GM04504 (cell line): ENCODE measurements at places on chromosomes 13 and 19.
A peak's percentile ranks its signal among the peaks of the same experiment; 100 is the strongest.

DNA sequence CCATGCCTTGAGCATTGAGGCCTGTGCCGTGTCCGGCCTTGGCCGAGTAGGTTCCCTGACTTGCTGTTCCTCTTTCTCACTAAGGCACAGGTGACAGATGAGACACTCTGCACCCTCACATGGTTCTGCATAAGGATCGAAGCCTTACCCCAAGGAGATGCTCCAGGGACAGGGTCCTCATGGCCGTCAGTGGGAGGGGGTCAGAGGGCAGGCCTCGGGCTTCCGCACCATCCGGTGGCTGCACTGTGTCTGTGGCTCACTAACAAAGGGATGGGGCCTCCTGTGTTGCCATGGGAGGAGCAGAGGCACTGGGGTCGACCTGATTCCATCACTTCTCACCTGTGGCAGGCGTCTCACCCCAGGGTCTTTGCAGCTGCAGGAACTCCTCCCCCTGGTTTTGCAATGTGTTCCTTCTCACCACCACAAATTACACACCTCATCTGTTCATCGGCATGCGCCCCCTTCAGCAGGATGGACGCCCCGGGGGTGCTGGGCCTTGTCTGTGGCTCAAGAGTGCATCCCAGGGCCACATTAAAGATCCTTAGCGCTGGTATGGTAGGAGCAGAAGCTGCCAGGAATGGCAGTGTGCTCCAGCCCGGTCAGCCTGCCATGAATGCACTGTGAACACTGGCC, 113.3 kb upstream of the SOX1 start:
- no peak for DNase-seq

DNA sequence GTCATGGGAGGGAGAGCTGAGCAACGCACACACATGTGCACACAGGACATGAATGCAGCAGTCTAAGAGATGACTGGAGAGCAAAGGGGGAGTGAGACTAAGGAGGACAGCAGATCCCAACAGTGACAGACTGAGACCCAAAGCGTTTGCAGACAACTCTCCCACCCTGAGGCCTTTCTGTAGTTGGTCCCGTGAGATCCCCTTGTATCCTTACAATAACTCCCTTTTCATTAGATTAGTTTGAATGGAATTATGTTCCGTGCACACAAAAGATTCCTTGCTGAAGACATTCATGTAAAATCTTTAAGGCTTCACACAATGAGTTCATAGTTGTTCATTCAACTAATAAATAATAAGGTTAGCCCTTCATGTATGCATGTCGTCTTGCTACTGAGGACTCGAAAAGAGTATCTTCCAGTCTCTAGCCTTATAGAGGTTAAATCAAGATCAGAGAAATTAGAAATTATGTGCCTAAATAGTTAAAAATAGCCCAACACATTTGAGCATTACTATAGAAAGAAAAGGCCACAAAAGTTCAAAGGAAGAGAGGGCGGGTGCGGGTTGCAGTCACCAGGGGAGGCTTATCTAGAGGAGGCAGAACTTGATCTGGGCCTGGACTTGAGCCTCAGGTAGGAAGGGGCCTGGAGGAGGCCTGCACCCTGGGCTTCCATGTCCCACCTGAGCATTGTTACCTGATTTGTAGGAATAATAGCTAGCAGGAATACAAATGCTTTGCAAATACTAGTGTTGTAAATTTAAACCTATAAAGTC, 3.1 kb upstream of the GTF3A start:
- DNase-seq = no peak

DNA sequence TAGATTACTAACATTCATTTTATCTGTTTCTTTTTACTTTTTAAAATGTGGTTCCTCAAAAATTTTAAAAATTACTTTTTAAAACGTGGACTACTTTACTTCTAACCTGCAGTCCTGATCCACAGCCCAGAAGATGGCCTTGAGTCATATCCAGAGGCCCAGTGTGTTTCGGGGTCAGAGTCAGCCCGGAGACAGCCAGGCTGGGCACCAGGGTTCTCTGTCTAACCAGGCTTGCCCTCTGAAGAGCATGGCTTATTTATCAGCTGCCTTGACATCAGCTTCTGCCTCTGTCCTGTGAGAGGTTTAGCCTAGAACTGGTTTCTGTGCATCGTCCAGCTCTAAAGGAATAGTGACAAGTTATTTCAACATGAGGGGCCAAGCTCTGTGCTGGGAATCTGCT, 332.0 kb downstream of the FGF9 start:
- DNase-seq = no peak

- DNase-seq = no peak
These were observed 823.1 kb downstream of the DIAPH3 start for GRCh38 chr13:59340581-59340980.

DNA sequence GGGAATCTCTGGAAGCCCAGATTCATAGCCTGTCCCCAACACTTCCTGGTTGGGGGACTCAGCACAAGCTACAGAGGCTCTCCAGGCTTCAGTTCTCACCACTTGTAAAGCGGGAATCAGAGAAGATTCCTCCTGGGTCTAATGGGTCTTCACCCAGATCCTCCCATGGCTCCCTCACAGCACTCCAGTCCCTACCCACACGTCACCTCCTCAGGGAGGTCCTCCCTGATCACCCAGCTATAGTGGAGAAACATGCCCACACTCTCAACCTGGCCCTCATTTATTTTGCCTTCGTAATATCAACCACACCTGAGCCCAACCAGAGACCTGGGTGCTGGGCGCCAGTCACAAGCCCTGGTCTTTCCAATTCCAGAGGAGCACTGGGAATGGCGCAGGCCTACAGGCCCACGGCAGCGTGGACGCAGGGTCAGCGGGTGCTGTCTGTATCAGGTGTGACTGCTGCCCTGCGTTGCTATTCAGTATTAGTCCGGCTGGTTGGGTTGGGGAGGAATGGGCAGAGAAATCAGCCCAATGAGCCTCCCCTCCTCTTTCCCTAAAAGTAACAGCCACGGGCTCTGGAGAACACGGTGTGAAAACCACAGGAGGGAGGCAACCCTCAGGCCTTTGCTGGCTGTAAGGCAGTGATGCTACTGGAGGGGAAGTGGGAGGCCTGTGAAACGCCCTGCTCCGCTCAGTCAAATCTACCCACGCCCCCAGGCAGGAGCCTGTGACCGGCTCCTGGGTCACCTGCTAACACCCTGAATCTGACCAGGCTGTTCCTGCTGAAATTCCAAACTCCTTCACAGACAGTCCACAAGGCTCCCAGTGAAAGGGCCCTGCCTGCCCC, 5.2 kb downstream of the AKT2 start:
- DNase-seq = no peak

- DNase-seq = no peak
These were observed 468 bp downstream of the S1PR5 start for GRCh38 chr19:10516671-10517286.

GRCh38 chr13:28478127-28478526, 16.8 kb downstream of the FLT1 start:
- DNase-seq = no peak

DNA sequence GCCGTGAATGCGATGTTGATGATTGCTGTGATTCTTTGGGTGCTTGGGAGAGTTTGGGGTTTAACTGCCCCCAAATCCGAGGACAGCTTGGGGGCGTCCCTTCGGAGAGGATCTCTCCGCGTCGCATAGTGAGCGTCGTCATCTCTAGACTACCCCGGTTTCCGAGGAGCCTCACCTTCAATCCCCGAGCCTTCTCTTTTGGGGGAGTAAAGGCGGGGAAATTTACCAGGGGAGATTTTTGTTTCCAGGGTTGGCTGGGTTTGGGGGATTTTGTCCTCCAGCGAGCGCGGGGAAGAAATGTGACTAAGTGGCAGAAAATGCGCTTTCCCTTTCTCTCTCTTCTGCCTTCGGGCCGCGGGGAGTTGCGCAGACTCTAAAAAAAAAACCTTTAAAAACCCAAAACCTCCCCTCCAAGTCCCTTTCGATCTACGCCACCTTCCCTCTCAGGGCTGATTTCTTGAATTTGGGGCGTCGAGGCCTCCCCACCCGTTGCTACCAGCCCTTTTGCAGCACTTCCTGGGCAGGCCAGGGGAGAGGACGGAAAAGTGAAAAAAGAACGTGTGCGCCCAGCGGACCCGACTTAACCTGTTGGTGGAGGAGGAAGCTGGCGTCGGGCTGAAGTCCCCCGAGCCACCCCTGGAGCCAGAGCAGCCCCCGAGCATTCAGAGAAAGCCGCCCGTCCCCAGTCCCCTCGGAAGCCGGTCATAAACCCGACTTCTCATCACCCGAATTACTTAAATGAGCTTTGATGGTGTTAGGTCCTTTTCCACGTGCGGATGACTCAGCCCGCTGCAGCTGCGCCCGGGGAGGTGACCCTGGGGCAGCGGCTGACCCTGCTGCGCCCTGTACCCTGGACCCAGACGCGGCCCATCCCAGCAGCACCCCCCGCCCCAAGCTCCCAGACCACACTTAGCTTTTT, 17.7 kb downstream of the NFIX start:
- no peak for DNase-seq

GRCh38 chr13:113902986-113903775, 39.3 kb upstream of the GAS6 start:
- peak; percentile 67 for DNase-seq

- no peak for DNase-seq
These were observed 1218.6 kb downstream of the PCDH17 start for GRCh38 chr13:58850161-58850560.

DNA sequence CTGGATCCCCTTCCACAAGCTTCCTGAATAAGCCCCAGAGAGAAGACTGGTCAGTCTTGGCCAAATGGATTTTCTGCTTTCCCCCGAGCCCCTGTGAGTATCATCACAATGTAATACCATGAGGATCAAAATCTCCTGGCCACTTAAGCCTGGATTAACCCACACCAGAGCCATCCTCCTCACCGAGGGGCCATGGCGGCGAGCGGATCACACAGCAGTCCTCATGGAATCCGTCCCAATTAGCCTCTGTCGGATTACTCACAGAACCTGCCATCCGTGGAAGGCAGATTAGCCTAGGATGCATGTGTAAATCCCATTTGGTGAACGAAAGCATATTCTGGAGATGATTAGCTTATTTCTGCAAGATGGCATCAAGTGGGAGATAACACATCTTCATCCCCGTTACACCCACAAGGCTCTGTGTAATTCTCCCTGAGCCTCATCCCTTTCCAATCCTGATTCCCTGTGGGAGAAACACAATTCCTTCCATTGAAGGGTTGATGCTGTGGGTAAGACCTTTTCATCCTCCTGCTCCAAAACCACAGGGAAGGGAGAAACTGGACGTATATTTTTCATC, 42.5 kb downstream of the GNG7 start:
- no peak for DNase-seq

DNA sequence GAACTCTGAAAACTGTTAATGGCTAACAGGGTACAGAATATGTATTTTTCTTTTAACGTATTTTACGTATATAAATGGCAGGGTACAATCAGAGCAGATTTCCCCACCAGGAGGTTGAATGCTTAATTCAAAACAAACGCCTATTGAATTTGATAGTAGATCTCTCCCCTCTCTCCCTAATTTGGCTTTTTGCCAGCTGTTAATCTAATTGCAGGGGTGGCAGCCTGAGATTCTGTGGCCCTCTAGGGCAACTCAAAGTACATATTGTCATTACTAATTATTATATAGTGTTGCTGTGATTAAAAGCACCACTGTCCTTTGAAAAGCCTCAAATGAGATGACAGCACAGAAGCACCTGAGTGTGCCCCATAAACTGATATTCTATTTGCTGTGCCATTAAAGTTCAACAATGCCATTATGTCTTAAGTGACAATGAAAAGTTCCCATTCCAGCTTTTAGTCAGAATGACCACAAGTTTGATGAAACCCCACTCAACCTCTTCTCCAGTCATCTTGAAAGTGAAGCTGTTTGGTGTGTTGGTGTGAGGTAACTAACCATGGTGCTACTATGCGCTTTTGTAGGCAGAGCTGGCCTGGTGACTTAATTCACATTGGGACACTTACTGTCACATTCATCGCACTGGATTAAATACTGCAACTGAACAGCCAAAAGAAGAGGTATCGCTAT, 351.4 kb downstream of the KCNRG start:
- no peak for DNase-seq

- DNase-seq = no peak
These were observed 406.8 kb downstream of the KLF5 start for GRCh38 chr13:73465617-73465971.

GRCh38 chr13:27905650-27906049, 14.2 kb upstream of the PDX1 start:
- no peak for DNase-seq

DNA sequence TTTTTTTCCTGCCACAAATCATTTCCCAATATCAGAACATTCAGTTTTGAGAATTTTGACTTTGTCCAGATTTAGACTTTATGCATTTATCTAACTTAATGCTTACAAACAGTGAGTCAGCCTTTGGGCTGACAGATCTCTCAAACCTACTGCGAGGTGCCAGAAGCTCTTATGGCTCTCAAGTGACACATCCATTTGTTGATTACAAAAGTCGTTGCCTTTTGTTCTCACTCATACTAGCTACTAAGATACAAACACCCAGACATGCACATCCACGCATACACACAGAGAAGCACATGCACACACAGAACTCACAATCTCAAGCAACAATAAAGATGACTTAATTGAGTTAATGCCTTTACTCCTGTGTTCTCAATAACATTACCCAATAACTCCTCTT, 1147.5 kb downstream of the DIAPH3 start:
- DNase-seq = no peak

GRCh38 chr19:40908976-40909375, 26.9 kb upstream of the CYP2A7 start:
- peak; percentile 9 for DNase-seq

DNA sequence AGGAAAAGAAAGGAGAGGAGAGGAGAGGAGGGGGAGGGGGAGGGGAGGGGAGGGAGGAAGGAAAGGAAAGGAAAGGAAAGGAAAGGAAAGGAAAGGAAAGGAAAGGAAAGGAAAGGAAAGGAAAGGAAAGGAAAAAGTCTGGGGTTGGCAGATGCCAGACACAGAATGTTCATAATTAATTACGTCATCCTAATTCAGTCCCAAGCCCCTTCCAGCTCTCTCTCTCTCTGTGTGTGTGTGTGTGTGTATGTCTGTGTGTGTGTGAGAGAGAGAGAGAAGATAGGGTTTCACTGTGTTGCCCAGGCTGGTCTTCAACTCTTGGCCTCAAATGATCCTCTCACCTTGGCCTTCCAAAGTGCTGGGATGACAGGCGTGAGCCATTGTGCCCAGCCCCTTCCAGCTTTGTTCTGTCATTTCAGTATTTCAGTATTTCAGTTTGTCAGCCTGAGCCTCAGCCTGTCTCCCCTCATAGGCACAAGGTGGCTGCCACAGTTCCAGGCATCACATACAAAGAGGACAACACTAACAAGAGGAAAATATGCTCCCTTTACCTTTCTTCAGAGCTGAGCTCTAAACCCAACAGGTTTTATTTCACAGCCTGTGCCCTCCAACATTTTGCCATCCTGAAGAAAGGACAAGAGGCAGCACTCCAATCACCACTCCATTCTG, 14.6 kb downstream of the IFNL3 start:
- DNase-seq = no peak

DNA sequence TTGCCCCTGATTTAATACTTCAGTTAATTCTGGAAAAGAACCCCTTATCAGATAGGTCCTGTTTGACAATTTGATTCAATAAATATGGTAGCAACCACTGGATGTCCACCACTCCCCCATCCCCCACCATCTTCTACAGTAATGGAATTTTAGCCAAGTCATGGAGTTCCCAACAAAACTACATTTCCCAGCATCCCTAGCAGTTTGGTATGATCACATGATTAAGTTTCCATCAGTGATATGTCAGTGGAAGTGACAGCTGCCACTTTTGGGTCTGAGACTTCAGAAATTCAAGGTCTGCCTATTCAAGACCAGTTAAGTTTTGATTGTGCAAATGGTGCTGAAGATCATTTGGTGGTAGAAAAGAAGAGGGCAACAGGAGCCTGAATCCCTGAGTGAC, 85.5 kb downstream of the CACNA1A start:
- DNase-seq = no peak
